ENCODE measurements at places on chromosomes 1 and 21.

DNA sequence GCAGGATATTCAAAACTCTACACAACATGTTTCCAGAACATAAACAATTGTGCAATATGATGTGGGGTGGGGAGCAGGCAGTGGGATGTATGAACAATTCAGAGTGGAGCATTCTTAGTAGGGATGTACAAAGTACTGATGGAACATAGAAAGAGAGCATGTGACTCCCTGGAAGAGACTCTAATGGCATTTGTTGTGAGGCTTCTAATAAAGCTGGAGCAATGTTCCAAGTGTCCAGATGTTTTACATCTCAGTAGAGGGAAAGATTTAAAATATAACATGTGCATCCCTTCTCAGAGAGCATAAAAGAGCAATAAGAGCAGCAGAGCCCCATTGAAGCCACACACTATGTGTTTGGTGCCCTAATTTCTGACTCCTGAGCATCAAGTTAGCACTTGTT lies 116.5 kb downstream of the BRINP2 start:
- DNase-seq: no peak

DNA sequence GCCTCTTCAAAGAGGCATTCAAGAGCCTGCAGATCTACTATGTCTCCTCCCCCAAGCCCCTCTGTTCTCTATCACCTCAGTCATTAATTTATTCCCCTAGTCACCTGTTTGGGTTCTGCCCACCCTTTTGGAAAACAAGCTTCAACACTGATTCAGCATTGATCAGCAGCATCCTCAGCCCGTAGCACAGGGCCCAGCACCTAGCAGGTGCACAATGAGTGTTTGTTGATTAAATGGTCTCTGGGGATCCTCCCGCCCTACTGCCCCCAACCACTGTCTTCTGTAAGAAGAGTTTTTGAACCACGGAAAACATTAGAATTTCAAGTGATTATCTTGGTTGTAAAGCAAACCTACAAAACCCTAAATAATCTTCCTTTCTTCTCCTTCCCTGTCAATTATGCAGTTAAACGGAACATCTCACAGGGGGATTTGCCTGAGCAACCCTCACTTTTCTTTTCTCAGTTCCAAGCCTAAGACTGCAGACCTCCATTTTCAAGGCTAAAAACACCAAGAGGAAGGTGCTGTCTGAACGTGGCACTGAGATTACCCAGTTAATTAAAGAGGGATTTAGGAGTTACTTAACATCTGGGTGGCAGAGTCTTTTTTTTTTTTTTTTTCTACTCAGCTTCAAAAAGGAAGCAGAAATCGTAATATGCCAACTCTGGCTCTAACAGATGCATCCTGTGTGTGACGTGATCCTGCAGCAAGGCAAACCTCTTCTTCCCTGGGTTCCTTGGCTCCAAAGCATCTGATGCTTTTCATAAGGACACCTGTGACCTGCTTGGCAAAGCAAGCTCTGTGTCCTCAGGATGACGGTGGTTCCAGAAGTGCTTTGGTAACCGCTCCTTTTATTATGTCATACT lies 163.0 kb downstream of the KAZN start:
- no peak for DNase-seq

DNA sequence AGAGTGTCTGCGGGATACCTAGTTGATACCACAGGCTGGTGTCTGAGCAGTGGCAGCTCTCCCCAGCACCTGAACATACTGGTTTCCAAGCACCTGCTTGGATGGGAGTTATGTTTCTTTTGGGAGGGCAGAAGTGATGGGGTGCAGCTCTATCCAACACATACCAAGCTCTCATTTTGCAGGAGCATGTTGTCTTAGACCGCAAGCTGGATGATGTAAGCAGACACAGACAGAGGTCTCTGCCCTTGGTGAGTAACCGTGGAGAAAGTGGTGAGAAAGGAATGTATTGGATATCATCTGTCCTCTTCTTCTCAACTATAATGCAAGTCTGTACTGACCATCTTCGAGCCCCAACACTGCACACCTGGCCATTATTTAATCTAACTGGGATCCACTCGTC lies 37.4 kb downstream of the ZNF496 start:
- no peak for DNase-seq

DNA sequence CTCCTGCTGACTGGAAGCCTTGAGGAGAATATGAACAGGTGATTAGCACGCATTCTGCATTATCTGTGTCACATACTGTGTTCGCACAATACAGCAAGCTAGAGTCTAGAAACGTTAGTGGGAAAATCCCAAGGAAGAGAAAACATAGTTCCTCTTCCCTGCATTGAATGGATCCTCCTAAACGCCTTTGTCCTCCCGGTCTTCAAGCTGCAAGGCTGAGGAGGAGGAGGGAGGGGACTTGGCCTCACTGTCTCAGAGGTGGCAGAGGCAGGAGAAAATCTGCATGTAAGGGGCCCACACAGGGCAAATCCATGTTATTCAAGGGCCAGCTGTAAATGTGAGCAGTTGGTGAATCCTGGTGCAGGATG lies 34.4 kb downstream of the WNT9A start:
- DNase-seq: no peak

- DNase-seq: no peak
Measured at GRCh38 chr1:35112668-35113067, 33.5 kb downstream of the ZMYM1 start.

DNA sequence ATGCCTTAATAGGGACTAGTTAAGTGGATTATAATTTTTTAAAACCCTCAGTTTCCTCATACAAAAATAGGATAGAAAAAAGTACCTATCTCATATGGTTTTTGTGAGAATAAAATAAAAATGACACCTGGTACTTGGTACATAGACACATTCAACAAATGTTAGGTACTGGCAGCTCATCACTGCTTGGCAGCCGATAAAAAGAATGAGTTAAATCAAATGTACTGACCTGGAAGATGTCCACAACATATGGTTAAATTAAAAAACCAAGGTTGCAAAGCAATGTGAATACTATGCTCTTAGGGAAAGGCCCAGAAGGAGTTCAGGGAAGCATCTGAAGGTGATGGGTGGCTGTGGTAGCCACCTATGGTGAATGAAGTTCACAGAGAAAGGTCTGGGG lies 64.9 kb upstream of the SMYD2 start:
- no peak for DNase-seq

DNA sequence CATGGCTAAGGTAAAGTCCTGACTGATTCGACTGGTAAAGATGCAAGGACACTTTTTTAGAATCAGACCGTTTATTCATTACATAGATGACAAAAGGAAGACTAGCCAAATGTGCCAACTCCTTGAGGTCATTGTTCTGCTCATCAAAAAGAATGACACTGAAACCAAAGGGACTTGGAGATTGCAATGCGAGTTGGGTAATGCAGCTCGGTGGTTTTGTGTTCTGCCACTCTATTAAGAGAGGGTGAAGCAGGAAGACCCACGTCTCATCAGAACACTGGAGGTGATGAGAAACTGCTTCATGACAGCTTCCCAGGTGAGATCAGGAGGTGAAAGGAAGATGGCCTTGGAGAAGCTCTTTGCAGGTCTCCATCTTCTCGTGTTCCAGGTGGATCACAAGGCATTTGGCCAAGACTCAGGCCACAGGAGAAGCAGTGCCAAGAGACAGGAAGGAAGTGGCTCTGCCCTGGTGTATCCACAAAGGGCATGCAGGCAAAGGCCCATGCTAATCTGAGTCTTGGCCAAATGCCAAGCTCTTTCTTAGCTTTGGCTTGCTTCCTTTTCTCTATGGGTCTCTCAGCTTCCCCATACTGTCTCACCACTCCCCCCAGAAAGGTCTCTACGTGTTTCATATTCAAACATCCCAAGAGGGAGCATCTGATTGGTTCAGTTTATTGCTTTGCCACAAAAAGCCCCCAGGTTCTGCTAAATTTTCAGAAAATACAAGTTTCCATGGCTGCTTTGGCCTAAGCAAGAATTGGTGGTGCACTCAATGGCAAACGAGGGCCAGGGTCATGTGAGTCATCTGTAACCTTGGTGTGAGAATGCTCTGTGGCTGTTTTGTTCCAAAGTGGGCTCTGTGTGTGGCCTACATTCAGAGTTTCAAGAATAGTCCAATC lies 5.7 kb upstream of the CCT8 start:
- DNase-seq: no peak

- DNase-seq: no peak
Measured at GRCh38 chr1:243364866-243365265, 109.0 kb downstream of the SDCCAG8 start.

DNA sequence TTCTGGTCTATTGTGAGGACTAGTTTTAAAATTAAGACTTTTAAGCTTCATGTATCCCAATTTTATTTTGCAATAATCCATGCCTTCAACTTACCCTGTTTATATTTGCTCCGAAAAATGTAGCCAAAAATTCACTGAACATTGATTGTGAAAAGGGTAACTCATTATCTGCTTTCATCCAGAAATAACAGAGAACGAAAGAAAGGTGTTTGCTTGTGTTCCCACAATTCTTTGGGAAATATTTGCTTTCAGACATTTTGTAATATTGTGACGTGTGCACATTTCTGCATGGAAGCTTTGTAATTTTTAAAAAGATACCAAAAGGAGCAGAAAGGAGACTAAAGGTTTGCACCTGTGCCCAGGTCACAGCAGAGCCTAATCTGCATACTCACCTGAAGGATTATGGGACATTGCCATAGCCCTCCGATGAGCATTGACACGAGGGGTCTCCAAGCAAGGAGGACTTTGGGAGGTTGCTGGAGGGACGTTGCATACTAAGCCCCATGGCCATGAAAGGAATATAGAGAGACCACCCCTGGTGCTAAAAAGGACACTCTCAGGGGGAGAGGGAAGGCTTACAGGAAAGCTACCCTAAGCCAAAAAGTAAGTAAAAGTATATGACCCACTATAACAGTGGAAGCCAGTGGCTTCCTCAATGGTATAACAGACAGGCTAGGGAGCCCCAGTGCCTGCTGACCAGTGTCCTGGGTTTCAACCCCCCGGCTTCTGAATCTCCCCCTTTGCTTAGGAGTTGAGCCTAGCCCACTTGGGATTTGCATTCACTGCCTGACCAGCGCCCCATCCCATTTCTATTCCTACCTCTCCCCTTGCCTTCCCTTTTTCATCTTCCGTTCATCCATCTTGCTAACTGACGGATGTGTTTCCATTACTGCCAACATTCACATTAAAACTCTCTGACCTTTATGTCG lies 148.6 kb upstream of the ZC3H12A start:
- no peak for DNase-seq

DNA sequence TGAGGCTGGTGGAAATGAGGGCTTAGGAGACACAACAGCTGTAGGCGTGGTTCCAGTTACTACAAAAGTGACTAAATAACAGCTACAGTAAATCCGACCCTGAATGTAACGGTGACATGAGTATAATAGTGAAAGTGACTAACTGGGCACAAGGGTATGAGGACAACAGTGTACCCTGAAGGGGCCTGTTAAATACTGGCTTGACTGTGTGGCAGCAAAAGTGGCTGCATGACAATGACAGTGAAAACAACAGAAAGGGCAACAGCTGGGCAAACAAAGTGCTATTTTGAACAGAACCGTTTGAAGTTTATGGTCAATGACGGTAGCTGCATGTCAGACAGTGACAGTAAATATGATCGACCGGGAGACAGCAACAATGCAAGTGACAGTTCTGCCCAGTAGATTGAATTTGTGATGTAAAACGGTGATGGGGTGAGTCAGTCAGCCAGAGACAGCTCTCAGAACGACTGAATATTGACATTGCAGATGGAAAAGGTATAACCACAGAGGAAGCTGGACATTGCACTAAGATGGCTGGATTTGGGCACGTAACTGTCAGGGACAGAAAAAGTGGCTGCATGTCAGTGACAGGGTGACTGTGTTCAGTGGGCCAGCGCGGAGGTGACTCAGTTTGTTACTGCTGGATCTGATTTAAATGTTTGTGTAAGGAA lies 1.2 kb upstream of the ZBTB40 start:
- no peak for DNase-seq
